Progenitor cell of endocrine pancreas (in vitro differentiated cells): ENCODE measurements at places on chromosomes 13 and 19. TPM values are rescaled to one million over a fixed set of nuclear protein-coding genes. Genes with fewer than 3 reads are reported as not detected.
A peak's percentile ranks its signal among the peaks of the same experiment; 100 is the strongest.

DNA sequence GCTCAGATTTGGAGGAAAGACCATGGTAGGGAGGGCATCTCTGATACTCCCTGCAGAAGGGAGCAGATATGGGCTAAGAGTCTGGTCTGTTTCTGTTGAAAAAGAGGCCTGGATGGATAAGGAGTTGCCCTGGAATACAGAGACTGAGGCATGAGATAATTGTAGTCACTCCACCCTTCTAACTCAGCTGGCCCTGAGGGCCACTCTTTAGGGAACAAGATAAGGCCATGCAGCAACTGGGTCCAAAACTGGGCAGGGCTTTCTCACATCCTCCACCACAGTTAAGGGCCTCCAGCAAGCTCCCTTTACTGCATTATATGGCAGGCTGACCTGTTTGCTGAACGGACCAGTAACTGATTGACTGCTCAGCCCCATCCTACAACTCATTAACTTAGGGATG, 1.3 kb downstream of the ZNF749 start:
- H3K36me3 ChIP-seq: peaks cover 36% of the 10 kb centered on the region
- peak overlapping the region; percentile 95 for H3K4me3 ChIP-seq
- H3K4me1 ChIP-seq: peaks cover 20% of the 10 kb centered on the region
- peak overlapping the region; percentile 98 for H3K27ac ChIP-seq
- no peak for DNase-seq
- H3K27me3 ChIP-seq: no peaks in the 10 kb centered on the region

GRCh38 chr19:12974301-12975220, 5.2 kb downstream of the DAND5 start:
- peaks cover 30% of the 10 kb centered on the region for H3K27me3 ChIP-seq
- no peak for DNase-seq
- no peak overlapping the region for H3K27ac ChIP-seq

DNA sequence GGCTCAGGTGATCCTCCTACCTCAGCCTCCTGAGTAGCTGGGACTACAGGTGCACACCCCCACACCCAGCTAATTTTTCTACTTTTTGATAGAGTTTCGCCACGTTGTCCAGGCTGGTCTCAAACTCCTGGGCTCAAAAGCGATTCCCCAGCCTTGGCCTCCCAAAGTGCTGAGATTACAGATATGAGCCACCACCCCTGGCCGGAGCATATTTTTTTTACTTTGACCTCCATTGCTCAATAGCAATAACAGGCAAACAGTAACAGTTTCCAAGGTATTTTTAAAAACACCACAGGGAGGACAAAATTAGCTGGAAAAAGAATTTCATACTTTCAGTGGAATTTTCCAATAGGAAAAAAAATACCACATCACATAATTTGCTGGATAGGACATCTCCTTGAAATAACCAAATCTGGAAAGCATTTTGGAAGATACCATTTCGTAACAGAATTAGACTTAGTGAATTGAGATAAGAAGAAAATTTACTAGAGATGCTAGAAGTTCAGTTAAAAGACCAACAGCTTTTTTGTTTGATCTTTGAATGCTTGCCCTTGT, 5.2 kb downstream of the DUXA start:
- DNase-seq: no peak
- no peak overlapping the region for H3K27ac ChIP-seq
- H3K36me3 ChIP-seq: peaks cover 3% of the 10 kb centered on the region

GRCh38 chr19:46746281-46747057, at the start of gene STRN4:
STRN4 (minus strand) TSS chr19:46746450; CDS start chr19:46746430, 20 bp downstream.
- H3K27me3 ChIP-seq: no peaks in the 10 kb centered on the region
- peak within 1 kb of the TSS; percentile 96 for H3K27ac ChIP-seq
- peaks cover 7% of the 10 kb centered on the region for H3K36me3 ChIP-seq
- H3K4me1 ChIP-seq: peaks cover 14% of the 10 kb centered on the region
- peak; percentile 37 for DNase-seq
- H3K4me3 ChIP-seq: peak within 1 kb of the TSS; percentile 97

DNA sequence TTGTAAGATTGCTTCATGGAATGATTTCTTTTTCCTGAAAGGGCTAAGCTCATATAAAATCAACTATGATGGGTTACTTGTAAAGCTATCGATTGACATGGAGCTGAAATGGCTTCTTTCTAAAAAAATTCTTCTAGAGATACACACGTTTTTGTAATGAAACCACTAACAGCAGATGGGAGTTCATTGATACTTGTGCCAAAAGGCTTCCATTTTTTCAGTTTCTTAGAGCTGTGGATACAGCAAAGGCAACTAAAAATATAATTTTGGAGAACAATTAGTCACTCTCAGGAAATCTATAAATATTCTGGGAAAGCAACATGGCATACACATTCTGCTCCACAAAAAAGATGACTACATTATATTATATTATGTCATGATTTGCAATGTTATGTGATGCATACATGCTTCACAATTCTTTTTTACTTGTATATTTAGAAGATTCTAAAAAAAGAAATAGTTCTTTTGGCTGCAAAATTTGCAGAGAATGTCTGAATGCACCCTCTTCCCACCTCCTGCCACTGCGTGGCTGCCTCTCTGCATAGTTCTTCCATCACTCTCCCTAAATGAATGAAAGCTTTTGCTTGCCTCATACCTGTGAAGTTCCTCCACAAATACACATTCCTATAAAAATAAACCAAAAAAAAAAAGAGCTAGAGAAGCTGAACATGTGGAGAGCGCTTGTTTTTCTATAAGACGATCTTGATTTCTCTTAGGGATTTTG, 802.5 kb downstream of the EFNB2 start:
- H3K27me3 ChIP-seq: no peaks in the 10 kb centered on the region
- H3K4me3 ChIP-seq: no peak overlapping the region
- DNase-seq: no peak
- no peak overlapping the region for H3K27ac ChIP-seq
- H3K36me3 ChIP-seq: no peaks in the 10 kb centered on the region
- peaks cover 3% of the 10 kb centered on the region for H3K4me1 ChIP-seq

GRCh38 chr19:19539698-19540063, 1.6 kb downstream of the CILP2 start:
- H3K27ac ChIP-seq: no peak overlapping the region
- H3K4me3 ChIP-seq: no peak overlapping the region
- H3K27me3 ChIP-seq: peaks cover 19% of the 10 kb centered on the region
- no peak for DNase-seq
- H3K4me1 ChIP-seq: peaks cover 3% of the 10 kb centered on the region

- peaks cover 11% of the 10 kb centered on the region for H3K4me1 ChIP-seq
- no peaks in the 10 kb centered on the region for H3K36me3 ChIP-seq
- H3K27me3 ChIP-seq: peaks cover 79% of the 10 kb centered on the region
- no peak overlapping the region for H3K4me3 ChIP-seq
Measured at GRCh38 chr19:10009714-10010224, 535 bp downstream of the COL5A3 start.

DNA sequence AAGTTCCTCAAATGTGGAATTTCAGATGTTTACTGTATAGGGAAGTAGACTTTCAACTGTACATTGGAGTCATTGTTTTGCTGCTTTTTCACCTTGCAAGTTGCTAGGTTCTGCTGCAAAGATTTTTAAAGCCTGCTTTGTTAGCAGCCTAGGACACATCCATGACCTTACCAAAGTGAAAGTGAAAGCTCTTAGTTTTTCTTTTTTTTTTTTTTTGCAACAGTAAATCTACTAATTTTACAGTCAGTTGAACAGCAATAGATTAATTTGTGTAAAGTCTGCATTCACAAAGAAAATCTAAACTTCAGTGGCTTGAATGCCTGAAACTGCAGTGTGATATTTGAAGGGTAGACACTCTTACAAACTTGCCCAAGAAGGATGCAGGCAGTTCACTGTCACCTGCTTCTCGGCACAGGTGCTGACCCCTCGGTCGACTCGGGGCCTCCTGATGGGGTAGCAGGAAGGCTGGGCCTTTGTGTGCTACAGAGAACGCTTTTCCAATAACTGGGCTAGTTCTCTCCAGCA, 5.0 kb upstream of the MTIF3 start:
- no peak overlapping the region for H3K4me3 ChIP-seq
- peaks cover 3% of the 10 kb centered on the region for H3K27me3 ChIP-seq
- H3K36me3 ChIP-seq: no peaks in the 10 kb centered on the region
- peaks cover 20% of the 10 kb centered on the region for H3K4me1 ChIP-seq

GRCh38 chr19:9523885-9524474, 14.5 kb downstream of the ZNF426 start:
- H3K4me3 ChIP-seq: no peak overlapping the region
- H3K36me3 ChIP-seq: peaks cover 64% of the 10 kb centered on the region
- no peak overlapping the region for H3K27ac ChIP-seq
- no peak for DNase-seq
- H3K27me3 ChIP-seq: no peaks in the 10 kb centered on the region
- no peaks in the 10 kb centered on the region for H3K4me1 ChIP-seq

DNA sequence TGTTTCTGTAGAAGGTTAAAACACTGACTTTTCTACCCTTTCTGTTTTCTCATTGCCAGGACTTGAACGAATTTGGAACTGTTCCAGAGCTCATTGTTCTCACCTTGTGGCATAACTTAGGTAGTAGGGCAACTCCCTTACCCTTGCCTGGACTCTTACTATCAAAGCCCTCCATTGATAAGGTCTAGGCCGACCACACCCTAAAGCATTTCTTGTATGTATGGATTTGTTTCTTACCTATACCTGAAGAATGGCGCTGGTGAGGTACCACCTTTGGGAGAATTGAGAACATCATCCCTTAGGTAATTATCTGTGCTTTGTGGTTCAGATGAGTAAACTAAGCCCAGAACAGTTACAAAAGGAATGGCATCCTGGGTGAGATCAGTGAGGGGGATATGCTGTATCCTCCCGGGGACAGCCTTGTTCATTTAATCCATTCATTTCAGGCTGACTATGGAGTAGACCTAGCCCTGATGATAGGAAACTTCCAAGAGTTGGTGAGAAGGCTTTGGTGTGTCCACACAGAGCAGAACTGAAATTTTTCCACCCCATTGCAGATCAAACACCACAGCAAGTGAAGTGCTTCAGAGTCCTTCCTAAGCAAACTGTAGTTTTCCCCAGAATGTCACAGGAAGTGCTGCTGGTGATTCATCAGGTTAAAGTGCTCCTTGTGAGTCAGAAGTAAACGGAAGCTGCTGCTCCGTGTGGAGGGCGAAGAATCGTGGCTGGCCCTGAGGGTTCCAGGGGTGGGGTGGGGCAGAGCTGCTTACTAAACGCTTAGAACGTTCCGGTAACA, 113.0 kb downstream of the TEX26 start:
- no peak overlapping the region for H3K4me3 ChIP-seq
- H3K27me3 ChIP-seq: peaks cover 31% of the 10 kb centered on the region
- DNase-seq: no peak
- H3K27ac ChIP-seq: no peak overlapping the region

GRCh38 chr13:76822698-76823267, 63.4 kb downstream of the KCTD12 start:
- H3K4me1 ChIP-seq: no peaks in the 10 kb centered on the region
- no peak overlapping the region for H3K27ac ChIP-seq
- peaks cover 17% of the 10 kb centered on the region for H3K27me3 ChIP-seq
- no peaks in the 10 kb centered on the region for H3K36me3 ChIP-seq

DNA sequence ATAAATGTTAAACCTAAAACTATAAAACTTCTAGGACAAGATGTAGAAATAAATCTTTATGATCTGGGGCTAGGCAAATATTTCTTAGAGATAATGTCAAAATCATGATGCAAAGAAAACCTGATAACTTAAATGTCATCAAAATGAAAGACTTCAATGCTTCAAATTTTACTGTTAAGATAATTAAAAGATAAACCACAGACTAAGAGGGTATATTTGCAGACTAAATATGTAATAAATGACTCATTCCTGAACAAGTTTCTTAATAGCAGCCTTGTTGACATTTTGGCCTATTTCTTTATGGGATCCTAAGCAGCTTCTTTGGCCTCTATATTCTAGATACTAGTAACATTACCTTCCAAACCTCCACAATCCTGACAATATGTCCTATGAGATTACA, 2878.3 kb upstream of the PCDH20 start:
- no peak for DNase-seq
- H3K27ac ChIP-seq: no peak overlapping the region
- H3K36me3 ChIP-seq: no peaks in the 10 kb centered on the region
- H3K27me3 ChIP-seq: no peaks in the 10 kb centered on the region

DNA sequence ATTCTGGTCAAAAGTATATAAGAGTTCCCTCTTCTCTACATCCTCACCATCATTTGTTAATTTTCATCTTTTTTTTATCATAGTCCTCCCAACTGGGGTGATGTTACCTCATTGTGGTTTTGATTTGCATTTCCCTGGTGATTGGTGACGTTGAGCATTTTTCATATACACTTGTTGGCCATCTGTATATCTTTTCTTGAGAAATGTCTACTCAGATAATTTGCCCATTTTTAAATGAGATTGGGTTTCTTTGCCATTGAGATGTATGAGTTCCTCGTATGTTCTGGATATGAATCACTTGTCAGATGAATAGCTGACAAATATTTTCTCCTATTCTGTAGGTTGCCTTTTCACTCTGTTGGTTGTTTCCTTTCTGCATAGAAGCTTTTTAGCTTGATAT, 2.4 kb downstream of the CD33 start:
- no peaks in the 10 kb centered on the region for H3K36me3 ChIP-seq
- H3K4me1 ChIP-seq: no peaks in the 10 kb centered on the region
- no peak overlapping the region for H3K4me3 ChIP-seq

GRCh38 chr19:10230173-10230860, 814 bp downstream of the S1PR2 start:
- H3K27me3 ChIP-seq: no peaks in the 10 kb centered on the region
- H3K4me3 ChIP-seq: peak overlapping the region; percentile 80
- H3K4me1 ChIP-seq: peaks cover 5% of the 10 kb centered on the region
- peak overlapping the region; percentile 95 for H3K27ac ChIP-seq
- no peaks in the 10 kb centered on the region for H3K36me3 ChIP-seq

- peaks cover 3% of the 10 kb centered on the region for H3K27me3 ChIP-seq
- DNase-seq: no peak
- H3K4me1 ChIP-seq: no peaks in the 10 kb centered on the region
- H3K4me3 ChIP-seq: no peak overlapping the region
- no peaks in the 10 kb centered on the region for H3K36me3 ChIP-seq
Measured at GRCh38 chr13:98697791-98698190, 54.7 kb downstream of the SLC15A1 start.

DNA sequence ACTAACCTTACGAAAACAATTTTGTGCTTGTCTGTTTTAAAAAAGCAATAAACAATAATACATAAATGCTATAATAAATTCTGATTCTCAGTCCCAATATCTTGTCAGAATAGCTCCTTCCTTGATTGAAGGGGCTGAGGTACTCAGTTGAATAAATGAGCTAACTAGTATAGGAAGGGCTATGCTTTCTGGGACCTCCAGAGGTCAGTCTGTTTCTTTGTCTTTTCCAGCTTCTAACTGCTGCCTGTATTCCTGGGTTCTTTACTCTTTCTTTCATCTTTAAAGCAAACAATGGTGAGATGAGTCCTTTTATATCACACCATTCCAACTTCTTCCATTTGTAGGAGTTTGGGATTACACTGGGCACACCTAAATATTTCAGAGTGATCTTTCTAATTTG, 1297.0 kb upstream of the ATXN8OS start:
- H3K36me3 ChIP-seq: no peaks in the 10 kb centered on the region
- H3K27me3 ChIP-seq: no peaks in the 10 kb centered on the region
- H3K4me3 ChIP-seq: no peak overlapping the region
- no peak overlapping the region for H3K27ac ChIP-seq
- peaks cover 5% of the 10 kb centered on the region for H3K4me1 ChIP-seq
- DNase-seq: no peak

The SLC7A9 gene
- total RNA-seq: 4.6 and 5.4 TPM in 2 replicates

The COMP gene
- 0.13 and 0.24 TPM in 2 replicates for total RNA-seq

The ZNF235 gene
- 15.0 and 16.6 TPM in 2 replicates for total RNA-seq

The TEAD2 gene
- 226 and 235 TPM in 2 replicates for total RNA-seq

The IGFL2 gene
- not detected in 2 replicates for total RNA-seq

The DCT gene
- 0.20 TPM in 1 of 2 replicates, not detected in the other for total RNA-seq

The SHANK1 gene
- 0.20 and 0.36 TPM in 2 replicates for total RNA-seq

The FOXO1 gene
- total RNA-seq: 15.7 TPM in 2 replicates

The KLK2 gene
- total RNA-seq: not detected in 2 replicates

The ZNF565 gene
- 8.2 and 9.0 TPM in 2 replicates for total RNA-seq

The CGB2 gene
- total RNA-seq: not detected in 2 replicates

The DNASE2 gene
- 26.0 and 31.7 TPM in 2 replicates for total RNA-seq
